NCI-H524 (cell line): ENCODE measurements at places on chromosomes 3 and 15.
A peak's percentile ranks its signal among the peaks of the same experiment; 100 is the strongest.

- DNase-seq = no peak
Observed at GRCh38 chr3:100850156-100850555, 140.9 kb downstream of the TFG start.

DNA sequence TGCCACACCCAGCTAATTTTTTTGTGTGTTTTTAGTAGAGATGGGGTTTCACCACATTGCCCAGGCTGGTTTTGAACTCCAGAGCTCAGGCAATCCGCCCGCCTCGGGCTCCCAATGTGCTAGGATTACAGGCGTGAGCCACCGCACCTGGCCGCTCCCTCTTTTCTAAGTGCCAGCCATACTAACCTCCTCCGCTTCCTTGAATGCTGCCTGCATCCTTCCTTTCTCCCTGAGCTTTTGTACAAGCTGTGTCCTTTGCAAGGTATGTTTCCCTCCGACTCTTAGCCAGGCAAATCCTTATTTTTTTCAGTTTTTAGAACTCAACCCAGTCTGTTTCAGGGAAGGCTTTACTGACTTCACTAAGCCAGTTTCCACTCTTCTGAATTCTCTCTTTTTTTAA, 60.6 kb downstream of the NR1D2 start:
- no peak for DNase-seq

DNA sequence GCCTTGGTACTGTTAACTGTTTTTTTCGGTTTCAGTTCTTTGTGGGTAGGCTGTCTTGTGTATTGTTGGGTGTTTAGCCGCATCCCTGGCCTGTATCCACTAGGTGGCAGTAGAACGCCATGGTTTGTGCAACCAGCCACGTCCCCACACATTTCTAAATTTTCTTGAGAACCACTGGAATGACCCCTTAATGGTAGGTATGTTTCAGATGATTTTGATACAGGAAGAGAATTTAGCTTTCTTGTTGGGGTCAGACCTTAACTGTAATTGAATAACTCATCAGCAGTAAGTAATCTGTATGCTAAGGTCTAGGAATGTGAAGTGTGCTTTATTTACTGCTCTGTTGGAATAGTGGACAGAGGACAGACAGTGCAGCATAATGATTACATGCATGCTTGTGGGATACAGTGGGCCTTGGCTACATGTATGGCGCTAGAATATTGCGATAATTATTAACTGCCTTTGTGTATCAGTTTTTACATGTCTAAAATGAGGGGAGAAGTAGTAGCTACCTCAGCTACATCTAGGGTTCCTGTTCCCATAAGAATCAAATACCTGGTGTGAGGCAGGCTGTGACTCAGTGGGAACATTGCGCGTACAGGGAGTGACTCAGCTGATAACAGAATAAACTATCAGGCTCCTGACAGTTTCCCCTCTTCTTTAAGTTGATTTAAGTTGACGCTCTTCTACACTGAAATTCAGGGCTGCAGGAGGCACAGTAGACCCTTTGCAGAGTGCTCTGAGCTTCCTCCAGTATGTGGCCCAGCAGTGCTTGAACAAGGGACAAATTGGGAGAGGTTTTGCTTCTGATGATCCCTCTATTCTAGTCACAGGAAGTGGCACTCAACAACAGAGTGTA, 25.0 kb upstream of the GPR171 start:
- DNase-seq = peak; percentile 43

DNA sequence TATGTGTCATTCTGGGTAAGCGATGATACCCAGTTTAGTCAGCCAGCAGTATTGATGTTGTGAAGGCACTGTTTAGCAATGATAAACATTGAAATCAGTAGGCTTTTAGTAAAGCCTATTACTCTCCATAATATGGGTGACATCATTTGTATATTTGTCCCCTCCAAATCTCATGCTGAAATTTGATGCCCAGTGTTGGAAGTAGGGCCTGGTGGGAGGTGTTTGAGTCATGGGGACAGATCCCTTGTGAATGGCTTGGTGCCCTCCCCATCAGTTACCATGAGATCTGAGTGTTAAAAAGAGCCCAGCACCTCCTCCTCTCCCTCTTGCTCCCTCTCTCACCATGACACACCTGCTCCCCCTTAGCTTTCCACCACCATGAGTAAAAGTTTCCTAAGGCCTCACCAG, 31.4 kb upstream of the FAN1 start:
- no peak for DNase-seq

GRCh38 chr15:77160562-77161478, 89.9 kb upstream of the TSPAN3 start:
- DNase-seq = no peak
